ENCODE measurements at places on chromosomes 12 and 14.

GRCh38 chr14:55425091-55425490 lies 13.5 kb upstream of the ATG14 start:
- no peaks in the 10 kb centered on the region for H3K36me3 ChIP-seq
- no peak overlapping the region for H3K27ac ChIP-seq
- peaks cover 3% of the 10 kb centered on the region for H3K4me1 ChIP-seq
- no peak overlapping the region for H3K4me3 ChIP-seq
- H3K27me3 ChIP-seq, result no peaks in the 10 kb centered on the region

DNA sequence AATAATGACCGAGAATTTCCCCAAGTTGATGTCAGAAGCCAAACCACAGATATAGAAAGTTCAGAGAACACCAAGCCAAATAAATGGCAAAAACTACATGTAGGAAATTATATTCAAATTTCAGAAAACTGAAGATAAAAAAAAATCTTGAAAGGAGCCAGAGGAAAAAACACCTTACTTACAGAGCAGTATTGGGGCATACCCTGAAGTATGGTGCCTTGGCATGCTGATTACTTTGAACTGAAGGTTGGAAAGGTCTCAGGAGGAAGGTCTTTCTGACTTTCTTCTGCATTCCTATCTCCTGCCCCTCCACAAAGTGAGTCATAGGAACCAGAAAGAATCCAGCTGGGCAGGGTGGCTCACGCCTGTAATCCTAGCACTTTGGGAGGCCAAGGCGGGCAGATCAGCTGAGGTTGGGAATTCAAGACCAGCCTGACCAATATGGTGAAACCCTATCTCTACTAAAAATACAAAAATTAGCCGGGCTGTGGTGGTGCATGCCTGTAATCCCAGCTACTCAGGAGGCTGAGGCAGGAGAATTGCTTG lies 8.8 kb upstream of the FGF6 start:
- H3K4me3 ChIP-seq, result no peak overlapping the region
- no peaks in the 10 kb centered on the region for H3K27me3 ChIP-seq
- no peak for DNase-seq
- no peak overlapping the region for H3K27ac ChIP-seq
- no peaks in the 10 kb centered on the region for H3K36me3 ChIP-seq

DNA sequence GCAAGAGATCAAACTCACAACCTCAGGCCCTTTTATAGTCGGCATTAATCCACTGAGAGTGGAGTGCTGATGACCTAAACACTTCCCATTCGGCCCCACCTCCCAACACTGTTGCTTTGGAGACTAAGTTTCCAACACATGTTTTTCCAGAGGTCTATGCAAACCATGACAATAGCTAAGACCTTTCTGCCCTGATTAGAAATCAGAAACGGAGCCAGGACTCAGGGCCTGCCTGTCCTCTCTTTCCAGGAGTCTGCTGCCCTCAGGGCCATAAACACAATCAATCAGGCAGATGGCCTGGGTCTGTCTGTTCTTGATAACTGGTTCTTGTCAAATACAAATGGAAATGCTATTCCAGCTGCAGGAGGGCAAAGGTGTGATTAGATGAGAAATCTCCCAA lies 97.2 kb upstream of the PSMC1 start:
- H3K27ac ChIP-seq, result no peak overlapping the region
- no peaks in the 10 kb centered on the region for H3K36me3 ChIP-seq
- no peaks in the 10 kb centered on the region for H3K27me3 ChIP-seq
- no peak for DNase-seq
- H3K4me1 ChIP-seq, result no peaks in the 10 kb centered on the region

DNA sequence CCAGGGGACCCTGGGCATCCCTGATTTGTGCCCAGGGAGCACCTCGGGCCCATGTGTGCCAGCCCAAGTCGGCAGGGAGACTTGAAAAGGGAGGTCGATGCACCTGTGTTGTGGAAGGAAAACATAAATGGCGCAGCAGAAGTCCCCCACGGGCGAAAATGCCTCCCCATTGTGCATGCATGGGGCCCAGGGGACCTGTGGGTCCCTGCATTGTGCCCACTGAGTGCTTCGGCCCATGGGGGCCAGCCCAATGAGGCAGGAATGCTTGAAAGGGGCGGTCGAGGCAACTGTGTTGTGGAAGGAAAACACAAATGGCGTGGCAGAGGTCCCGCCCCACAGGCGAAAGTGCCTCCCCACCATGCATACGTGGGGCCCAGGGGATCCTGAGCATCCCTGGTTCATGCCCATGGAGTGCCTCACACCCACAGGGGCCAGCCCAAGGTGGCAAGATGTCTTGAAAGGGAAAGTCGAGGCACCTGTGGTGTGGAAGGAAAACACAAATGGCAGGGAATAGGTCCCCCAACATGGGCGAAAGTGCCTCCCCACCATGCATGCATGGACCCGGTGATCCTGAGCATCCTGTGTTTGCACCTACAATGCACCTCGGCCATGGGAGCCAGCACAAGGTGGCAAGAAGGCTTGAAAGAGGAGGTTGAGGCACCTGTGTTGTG lies 368.0 kb downstream of the ALG10 start:
- H3K36me3 ChIP-seq, result no peaks in the 10 kb centered on the region
- DNase-seq, result no peak
- H3K4me1 ChIP-seq, result no peaks in the 10 kb centered on the region
- no peak overlapping the region for H3K27ac ChIP-seq
- H3K4me3 ChIP-seq, result no peak overlapping the region
- H3K27me3 ChIP-seq, result no peaks in the 10 kb centered on the region

DNA sequence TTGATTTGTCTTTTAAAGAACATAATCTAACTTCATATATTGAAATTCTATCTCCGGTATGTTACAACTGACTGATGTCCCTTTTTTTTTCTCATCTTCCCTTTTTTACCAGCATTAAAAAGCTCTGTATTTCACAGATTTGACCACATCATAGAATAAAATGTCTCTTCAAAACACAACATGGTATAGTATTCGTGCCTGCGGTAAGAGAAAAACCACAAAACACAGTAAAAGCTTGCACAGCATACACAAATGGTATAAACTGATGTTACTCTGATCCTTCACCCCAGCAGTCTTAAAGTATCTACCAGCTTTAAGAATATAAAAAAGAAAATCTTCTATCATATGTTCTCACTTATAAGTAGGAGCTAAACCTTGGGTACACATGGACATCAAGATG lies 83.4 kb downstream of the HECTD1 start:
- no peak for DNase-seq
- H3K4me3 ChIP-seq, result no peak overlapping the region
- H3K36me3 ChIP-seq, result peaks cover 67% of the 10 kb centered on the region
- no peaks in the 10 kb centered on the region for H3K27me3 ChIP-seq
- peaks cover 3% of the 10 kb centered on the region for H3K4me1 ChIP-seq

DNA sequence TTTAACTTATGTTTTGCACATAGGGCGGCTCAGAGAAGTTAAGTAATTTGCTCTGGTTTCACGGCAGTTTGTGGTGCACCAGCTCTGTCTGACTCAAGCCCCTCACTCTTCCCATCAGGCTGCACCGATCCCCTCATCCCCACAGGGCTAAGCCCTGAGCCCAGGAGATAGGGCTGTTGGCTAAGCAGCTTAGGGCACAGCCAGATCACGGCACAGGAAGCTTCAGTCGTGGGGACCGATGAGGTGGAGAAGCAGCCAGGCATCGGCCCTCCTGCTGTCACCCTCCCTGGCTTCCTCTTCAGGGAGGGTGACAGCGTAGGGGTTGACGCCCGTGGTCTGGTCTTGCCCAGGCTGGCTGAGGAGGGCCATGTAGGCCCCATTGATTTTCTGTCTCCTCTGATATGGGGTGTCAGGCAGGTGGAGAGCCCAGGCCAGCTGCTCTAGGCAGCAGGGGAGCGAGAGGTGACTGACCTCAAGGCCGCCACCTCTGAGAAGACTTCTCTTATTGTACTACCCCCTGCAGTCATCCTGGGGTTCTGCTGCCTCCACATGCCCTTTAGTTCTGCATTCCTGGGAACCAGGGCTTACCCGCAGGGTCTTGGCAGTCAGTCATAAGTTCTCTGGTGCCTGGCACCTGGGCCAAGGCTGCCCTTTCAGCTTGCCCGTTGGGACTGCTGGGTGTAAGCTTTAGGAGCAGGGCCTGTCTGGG lies 166.4 kb downstream of the TSPAN9 start:
- no peaks in the 10 kb centered on the region for H3K27me3 ChIP-seq
- no peak overlapping the region for H3K27ac ChIP-seq
- no peak overlapping the region for H3K4me3 ChIP-seq
- no peaks in the 10 kb centered on the region for H3K4me1 ChIP-seq
- no peaks in the 10 kb centered on the region for H3K36me3 ChIP-seq

- no peak overlapping the region for H3K4me3 ChIP-seq
- no peaks in the 10 kb centered on the region for H3K36me3 ChIP-seq
- no peaks in the 10 kb centered on the region for H3K27me3 ChIP-seq
- no peak for DNase-seq
- no peaks in the 10 kb centered on the region for H3K4me1 ChIP-seq
Observed at GRCh38 chr12:113702836-113703235, 231.2 kb upstream of the LHX5 start.

DNA sequence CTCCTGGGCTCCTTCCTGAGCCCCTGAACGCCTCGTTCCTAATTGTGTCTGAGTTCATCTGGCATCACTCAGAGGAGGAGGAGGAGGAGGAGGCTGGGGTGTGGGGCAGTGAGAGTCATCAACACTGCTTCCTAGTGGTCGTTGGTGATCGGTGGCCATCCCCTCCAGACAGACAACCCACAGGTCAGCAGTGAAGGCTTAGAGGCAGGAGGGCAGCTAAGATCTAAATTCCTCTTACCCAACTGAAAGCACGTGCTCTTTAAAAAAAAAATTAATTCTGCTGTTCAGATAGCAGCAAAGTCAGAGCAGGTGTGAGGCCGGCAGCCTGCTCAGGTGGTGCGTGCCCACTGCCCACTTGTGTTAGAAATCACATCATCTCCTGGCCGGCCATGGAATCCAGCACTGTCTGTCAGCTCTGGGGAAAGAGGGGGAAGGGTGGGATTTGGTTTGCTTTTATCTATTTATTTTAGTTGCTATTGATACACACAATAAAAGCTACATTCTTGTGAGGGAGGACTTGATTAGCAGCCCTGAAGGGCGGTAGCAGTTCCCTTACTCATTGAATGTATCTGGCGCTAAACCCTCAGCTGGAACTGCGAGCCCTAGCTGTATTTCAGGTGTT lies 46.6 kb downstream of the PPP2R5C start:
- H3K36me3 ChIP-seq, result no peaks in the 10 kb centered on the region
- DNase-seq, result peak; percentile 39
- H3K27me3 ChIP-seq, result no peaks in the 10 kb centered on the region
- no peak overlapping the region for H3K27ac ChIP-seq
- no peak overlapping the region for H3K4me3 ChIP-seq

Measured in H1 (cell line).